Osteoblast (primary cell): ENCODE measurements at places on chromosomes 6 and 20.

- DNase-seq, result no peak
Observed at GRCh38 chr6:131023834-131024504, 39.1 kb downstream of the EPB41L2 start.

GRCh38 chr6:87436435-87436834 lies 28.7 kb downstream of the CFAP206 start:
- peak; percentile 61 for DNase-seq

DNA sequence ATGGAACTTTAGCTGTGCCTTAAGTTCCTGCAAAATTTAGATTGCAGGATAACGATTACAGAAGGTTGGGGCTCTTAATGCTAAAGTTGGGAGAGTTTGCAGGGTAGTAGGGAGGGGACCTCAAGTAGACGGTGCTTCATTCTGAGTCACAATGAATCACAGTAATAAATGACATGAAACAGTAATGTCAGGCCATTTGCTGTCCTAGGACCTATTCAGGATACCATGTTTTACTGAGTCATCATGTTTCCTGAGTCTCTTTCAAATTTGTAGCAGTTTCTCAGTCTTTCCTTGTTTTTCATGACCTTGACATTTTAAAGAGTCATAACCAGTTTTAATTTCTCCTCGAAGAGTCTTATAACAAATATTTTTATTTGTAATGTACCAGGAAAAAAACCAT lies 406.9 kb upstream of the MAP3K7 start:
- DNase-seq, result no peak

GRCh38 chr6:166505133-166505905 lies 81.2 kb downstream of the RAMACL start:
- peak; percentile 39 for DNase-seq

- DNase-seq, result no peak
Observed at GRCh38 chr20:7151676-7152470, 384.4 kb downstream of the BMP2 start.

GRCh38 chr6:129704708-129705107 lies 5.3 kb downstream of the ARHGAP18 start:
- no peak for DNase-seq

- DNase-seq, result no peak
Observed at GRCh38 chr20:38133680-38134426, 31.2 kb downstream of the TGM2 start.

DNA sequence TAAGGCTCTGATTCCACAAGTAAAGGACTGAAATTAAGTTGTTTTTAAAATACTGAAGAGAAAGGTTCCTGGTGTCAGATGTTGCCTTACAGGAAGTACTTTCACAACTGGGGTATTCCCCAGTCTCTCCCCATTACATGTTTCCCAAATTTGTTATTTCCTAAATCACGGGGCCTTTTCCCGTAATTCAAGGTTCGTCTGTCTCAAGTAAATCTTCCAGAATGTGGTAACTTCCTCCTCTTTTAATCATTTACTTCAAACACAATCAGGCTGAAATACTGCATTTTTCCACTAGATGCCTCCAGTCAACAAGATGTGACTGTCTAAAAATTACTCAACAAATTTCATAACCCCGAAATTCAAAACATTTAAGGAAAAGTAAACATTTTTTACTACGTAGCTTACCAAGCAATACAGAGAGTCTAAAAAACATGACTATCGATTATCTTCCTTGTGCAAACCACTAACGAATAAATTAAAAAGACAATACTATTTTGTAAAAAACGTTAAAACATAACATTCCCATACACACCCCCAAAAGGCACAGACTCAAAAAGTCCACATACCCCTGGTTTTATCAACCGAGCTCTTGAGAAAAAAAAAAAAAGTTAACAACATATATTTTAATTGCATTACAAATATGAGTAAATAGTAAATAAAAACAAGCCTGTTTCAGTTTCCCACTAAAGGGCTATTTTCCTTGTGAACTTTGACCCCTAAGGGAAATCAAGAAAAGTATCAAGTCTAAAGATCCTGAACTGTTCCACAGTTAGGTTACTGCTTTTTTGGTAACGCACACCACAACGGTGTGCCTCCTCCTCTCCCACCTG lies 1.7 kb downstream of the SOD2 start:
- peak; percentile 90 for DNase-seq

- DNase-seq, result peak; percentile 89
Observed at GRCh38 chr6:13536796-13537526, 37.4 kb upstream of the SIRT5 start.
